Epithelial cell of proximal tubule (primary cell): ENCODE measurements at places on chromosomes 3 and 15. TPM values are rescaled to one million over a fixed set of nuclear protein-coding genes. Genes with fewer than 3 reads are reported as not detected.

DNA sequence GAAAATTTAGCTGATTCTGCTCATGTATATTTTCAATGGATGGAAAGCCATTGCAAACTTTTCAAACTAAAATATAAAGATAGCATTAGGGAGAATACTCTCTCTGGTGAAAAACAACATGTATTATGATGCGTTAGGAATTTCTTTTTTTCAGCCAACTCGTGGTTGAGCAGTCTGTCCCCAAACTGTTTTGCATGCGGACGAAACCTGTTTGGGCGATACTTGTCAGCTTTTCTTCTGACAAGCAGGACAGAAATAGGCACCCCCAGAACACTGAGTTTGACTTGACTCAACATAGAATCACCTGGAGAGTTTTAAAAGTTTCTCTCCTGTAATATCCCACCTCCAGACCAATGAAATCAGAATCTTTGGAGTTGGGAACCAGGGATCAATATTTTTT, 417.5 kb upstream of the TPRG1 start:
- no peak for DNase-seq

LRRC2 gene
- total RNA-seq: not detected in 2 replicates

DNA sequence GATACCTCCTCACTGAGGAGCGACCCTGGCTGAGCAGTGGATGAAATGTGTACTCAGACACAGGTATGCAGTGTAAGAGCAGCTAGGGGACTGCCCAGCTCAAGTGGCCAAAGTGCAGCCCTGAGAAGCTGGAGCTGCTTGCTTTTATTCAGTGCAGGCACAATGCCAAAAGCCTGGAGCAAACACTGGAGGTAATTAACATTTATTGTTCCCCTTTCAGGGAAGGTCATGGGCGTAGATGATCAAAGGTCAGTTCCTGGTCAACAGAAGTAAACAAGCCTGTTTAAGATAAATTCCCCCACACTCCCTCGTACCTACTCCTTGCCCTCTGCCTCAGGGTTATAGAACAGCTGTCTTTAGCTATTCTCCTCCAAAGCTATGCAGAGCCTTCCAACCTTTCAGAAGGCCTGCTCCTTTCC, 17.5 kb downstream of the PLA2G4F start:
- no peak for DNase-seq

GRCh38 chr3:184308744-184309143, 5.7 kb upstream of the EIF4G1 start:
- no peak for DNase-seq

PARP9 gene
- total RNA-seq: 12.6 and 16.9 TPM in 2 replicates

DNA sequence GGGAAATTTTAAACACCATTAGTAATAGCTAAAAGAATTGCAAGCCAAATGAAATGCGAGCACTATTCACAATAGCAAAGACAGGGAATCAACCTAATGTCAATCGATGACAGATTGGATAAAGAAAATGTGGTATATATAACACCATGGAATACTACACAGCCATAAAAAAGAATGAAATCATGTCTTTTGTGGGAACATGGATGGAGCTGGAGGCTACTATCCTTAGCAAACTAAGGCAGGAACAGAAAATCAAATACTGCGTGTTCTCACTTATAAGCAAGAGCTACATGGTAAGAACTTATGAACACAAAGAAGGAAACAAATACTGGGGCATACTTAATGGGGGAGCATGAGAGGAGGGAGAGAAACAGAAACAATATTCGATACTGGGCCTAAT, 85.2 kb downstream of the FMN1 start:
- no peak for DNase-seq

DNA sequence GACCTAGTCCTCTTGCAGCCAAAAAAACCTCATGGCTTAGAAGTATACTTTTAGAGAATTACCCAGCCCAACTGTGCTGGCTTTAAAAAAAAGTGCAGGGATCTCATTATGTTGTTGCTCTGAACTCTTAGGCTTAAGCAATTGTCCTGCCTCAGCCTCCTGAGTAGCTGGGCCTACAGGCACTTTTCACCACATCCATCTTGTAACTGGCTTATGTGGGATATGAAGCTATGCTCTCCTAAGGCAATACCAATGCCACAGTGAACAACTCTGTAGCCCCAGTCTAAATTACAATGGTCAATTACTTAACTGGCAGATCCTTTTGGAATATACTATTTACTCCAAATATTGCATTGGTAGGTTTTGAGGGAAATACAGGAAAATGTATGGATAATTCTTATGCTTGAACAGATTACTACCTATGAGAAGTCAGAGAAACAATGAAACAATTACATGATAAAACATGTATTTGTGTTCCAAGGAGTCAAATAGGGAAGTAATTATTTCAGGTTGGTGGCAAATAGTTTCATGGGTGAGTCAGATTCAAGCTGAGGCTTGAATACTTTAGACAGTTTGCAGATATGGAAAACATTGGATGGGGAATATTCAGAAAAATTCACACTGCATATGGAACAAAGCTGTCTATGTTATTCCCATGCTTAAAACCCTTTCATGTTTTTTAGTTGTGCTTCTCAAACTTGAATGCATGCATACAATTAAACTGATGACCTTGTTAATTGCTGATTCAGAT, 34.6 kb upstream of the GPR149 start:
- DNase-seq: no peak

KLHL40 gene
- total RNA-seq: not detected in 2 replicates

DNA sequence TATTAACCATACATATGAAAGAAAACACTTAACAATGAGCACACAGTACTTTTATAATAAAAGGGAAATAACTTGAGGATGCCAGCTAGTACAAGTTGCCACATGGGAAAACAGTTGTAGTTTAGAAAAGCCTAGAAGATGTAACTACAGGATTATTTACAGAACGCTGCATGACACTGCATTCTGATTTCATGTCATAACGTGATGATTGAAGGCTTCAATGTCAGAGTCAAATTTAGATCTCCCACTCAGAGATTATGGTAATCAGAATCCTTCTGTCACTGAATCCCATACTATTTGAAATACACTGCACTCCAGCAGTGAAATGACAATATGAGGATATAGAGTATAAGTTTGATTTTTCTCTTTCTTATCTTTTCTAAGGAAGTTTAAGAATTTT, 253.9 kb upstream of the LRRN1 start:
- no peak for DNase-seq
